ENCODE measurements at places on chromosomes 16 and 17. TPM values are rescaled to one million over a fixed set of nuclear protein-coding genes. Genes with fewer than 3 reads are reported as not detected.

ZMYND15 gene
- 0.85 TPM for polyA plus RNA-seq

SLC25A10 gene
- 7.1 TPM for polyA plus RNA-seq

ULK2 gene
- polyA plus RNA-seq, result 31.3 TPM

EPX gene
- polyA plus RNA-seq, result 0.37 TPM

TMEM88 gene
- 13.4 TPM for polyA plus RNA-seq

CD300H gene
- polyA plus RNA-seq, result not detected

LHX1 gene
- 0.97 TPM for polyA plus RNA-seq

NACA2 gene
- polyA plus RNA-seq, result 1.9 TPM

EPN2 gene
- 54.7 TPM for polyA plus RNA-seq

CCL8 gene
- 4.2 TPM for polyA plus RNA-seq

MSL1 gene
- polyA plus RNA-seq, result 175 TPM

RPL13 gene
- polyA plus RNA-seq, result 1,676 TPM

RBFOX1 gene
- 3.5 TPM for polyA plus RNA-seq

CCL7 gene
- polyA plus RNA-seq, result not detected

SMIM5 gene
- polyA plus RNA-seq, result 1.7 TPM

Data from left renal pelvis (tissue), 4 donors.